NCI-H1436 (cell line): ENCODE measurements at places on chromosomes 4 and X.

GRCh38 chr4:17284323-17285175 lies 227.3 kb downstream of the QDPR start:
- no peak for DNase-seq

GRCh38 chrX:147899379-147900114 lies 12.2 kb upstream of the FMR1 start:
- DNase-seq, result no peak

DNA sequence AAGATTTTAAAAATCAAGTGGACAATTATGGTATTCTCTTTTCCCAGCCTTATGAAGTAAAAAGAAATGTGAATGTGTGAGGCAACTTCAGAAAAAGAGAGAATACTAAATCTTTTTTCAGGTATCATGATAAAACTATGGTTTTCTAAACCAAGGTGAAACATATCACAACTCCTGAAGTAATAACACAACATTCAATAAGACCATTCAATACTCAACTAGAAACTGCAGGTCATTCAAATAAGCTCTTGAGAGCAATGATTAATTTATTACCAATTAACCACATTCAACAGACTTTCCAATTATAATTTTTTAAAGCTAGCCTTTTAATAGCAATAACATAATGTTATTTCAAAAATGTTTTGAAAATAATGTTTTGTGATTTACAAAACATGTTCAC lies 35.8 kb downstream of the SLC10A7 start:
- no peak for DNase-seq

GRCh38 chr4:129747756-129748155 lies 651.8 kb downstream of the C4orf33 start:
- DNase-seq, result no peak

DNA sequence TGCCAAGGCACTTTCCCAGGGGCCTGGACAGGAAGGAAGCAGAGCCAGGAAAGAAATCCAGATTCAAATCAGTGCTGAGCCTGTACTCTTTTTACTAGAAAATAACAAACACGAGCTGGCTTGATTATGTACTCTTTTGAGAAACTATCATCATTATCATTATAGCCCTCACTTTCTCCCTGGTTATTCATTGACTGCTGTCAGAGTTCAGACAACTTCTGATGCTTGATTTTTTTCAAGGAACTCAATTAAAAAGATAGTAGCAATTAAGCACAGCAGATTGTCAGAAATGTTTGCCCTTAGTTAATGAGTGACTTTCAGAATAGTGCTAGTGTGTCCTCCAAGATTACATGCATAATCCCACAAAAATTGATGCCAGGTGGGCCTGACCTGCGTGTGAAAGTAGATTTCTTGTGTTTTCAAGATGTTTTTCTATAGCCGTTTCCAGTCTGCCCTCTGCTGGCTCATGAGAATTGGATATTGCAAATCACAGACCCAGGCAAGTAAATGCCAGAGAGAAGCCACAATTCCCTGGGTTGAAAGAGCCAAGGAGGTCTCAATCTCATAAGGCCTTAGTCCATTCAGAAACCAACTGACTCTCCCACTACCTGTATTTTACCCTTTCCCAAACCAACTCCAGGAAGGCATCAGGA lies 14.3 kb upstream of the PNPLA4 start:
- no peak for DNase-seq

- no peak for DNase-seq
Measured at GRCh38 chr4:158067646-158068045, 105.2 kb downstream of the GASK1B start.

GRCh38 chr4:155946486-155946885 lies 7.2 kb downstream of the CTSO start:
- DNase-seq, result no peak

DNA sequence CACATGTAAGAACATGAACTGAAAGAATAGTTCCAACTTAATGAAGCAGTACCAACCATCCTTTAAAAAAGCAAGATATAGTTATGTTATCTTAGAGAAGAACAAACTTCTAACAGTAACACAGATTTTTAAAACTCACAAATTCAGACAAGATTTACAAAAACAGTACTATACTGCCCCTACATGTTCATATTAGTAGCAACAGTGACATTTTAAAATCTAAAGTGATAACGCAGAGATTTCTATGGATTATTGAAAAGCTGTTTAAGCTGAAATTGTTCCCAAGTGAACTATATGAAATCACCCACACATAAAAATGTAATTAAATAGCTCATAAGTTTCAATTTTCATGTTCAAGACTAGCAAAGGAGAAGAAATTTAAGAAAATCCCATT lies 166.0 kb downstream of the FBXW7 start:
- DNase-seq, result no peak

DNA sequence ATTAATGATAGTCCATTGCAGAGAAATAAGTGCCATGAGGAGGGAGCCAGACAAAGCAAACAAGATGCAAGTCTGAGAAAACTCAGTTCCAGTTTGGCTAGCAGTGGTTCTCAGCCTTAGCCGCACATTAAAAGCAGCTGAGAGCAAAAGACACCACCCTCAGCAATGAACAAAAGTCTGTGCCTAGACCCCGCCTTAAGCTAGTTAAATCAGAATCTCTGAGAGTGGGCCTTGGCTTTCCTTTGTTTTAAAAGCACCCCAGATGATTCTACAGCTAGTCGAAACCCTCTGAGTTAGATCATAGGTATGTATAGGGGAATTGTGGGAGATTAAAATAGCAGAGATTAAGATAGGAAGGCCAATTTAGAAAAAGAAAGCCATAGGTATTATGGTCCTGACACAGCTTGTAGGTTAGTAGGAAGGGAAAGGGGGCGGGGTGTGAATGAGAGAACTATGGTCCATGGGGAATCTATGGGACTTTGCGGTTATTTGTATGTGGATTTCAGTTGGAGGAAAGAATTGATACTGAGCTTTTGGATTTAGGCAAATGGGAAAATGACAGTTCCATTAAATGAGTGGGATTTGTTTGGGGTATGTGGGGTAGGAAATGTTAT lies 12.0 kb downstream of the SPRY1 start:
- DNase-seq, result no peak

DNA sequence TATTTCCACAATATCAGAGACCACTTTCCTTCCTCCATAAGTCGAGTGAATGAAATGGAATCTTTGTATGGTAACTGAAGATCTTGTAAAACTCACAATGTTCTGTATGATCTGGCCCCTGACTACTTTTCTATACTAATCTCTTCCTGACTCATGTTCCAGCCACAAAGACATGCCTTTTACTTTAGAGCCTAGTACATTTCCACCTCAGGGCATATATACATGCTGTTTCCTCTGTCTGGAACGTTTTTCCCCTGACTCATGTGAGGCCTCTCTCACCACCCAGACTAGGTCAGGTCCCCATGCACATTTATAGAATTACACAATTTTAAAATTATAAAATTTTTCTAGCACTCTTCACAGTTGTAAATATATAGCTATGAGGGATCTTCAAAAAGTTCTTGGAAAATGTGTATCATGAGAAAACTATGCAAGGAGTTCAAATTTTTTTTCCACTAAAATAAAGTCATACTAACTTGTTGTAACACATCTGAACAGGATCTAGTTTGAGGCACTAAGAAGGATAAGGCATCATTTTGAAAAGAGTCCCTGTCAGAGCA lies 208.8 kb downstream of the SH2D1A start:
- DNase-seq, result no peak

GRCh38 chr4:56612282-56612681 lies 68.8 kb downstream of the HOPX start:
- no peak for DNase-seq

DNA sequence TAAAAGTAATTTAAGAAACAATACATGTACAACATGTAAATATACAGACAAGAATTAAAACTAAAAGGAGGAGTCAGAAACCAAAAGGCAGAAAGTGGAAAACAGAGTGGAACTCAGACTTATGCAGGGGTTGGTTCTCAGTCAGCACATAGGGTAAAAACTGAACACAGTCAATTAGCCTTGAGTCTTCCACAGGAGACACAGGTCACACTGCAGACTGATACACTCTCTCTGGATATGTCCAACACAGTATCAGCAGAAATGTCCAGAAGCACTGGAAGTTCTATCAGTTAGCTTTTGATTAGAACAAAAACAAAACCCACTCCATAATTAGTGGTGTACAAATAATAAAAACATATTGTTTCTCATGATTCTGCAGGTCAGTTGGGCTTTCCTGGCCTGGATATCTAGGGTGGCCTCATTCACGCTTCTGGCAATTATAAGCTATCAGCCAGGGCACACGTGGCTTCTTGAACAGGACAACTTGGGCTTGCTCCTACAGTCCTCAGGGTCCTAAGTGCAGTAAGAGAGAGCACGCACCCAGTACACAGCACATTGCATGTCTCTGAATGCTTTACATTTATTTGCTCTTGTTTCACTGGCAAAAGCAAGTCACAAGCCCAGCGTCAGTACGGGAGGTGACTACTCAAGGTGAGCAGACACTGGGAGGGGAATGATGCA lies 21.6 kb downstream of the TEC start:
- DNase-seq, result no peak

DNA sequence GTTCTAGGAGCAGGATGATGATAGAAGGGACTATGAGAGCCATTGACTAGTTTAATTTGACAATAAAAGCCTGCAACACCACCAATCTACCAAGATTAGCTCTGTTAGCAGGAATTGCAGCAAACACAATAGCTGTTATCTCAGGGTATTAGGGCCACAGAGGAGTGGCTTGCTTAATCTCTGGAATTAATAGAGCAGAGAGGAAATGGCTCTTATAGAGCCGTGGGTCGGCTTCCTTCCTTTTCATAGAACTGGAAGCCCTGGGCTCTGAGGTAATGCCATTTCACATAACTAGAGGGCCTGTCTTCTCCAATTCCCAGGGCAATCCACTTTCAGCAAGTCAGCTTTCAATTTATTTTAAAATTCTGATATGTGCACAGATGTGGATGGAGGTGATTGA lies 83.0 kb downstream of the MAMLD1 start:
- no peak for DNase-seq

DNA sequence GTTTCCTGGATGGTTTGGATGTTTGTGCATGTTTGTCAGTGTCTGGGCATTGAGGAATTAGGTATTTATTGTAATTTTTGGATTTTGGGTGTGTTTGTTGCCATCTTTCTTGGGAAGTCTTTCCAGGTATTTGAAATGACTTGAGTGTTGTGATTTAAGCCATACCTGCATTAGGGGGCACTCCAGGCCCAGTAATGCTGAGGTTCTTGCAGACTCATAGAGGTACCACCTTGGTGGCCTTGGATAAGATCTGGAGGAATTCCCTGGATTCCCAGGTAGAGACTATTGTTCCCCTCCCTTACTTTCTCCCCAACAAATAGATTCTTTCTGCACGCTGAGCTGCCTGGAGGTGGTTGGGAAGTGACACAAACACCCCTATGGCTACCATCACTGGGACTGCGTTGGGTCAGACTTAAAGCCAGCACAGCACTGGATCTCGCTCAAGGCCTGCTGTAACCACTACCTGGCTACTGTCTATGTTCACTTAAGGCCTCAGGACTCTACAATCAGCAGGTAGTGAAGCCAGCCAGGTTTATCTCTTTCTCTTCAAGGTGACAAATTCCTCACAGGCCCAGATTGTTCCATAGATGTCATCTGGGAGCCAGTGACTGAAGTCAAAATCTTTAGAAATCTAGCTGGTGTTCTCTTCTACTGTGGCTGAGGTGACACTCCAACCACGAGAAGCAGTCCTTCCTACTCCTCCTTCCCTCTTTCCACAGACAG lies 643.6 kb downstream of the PDHA2 start:
- DNase-seq, result no peak

GRCh38 chrX:154819771-154820341 lies 14.6 kb upstream of the MPP1 start:
- DNase-seq, result peak; percentile 2

- no peak for DNase-seq
Measured at GRCh38 chr4:7861440-7861881, 78.2 kb downstream of the AFAP1 start.

- DNase-seq, result no peak
Measured at GRCh38 chrX:112235547-112235946, 153.0 kb upstream of the TRPC5 start.

DNA sequence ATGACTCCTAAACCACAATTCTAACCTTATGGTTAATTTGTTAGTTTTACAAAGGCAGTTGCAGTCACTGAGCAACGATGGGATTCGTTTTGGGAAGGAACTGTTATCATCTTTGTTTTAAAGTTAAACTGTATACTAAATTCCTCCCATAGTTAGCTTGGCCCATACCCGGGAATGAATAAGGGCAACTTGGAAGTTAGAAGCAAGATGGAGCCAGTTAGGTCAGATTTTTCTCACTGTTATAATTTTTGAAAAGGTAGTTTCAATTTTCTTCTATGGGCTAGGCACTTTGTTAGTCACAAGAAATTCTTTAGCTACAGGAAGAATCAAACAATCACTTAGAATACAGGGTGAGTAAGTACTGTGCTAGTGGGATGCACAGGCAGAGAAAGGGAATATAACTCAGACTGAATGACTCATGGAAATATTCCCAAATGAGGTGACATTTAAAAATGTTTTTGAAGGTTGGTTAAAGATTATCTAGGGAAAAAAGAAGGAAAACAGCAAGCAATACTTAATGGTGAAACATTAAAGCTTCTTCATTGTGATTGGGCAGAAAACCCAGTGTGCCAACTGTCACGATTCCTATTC lies 153.6 kb downstream of the MAGEB17 start:
- DNase-seq, result no peak

DNA sequence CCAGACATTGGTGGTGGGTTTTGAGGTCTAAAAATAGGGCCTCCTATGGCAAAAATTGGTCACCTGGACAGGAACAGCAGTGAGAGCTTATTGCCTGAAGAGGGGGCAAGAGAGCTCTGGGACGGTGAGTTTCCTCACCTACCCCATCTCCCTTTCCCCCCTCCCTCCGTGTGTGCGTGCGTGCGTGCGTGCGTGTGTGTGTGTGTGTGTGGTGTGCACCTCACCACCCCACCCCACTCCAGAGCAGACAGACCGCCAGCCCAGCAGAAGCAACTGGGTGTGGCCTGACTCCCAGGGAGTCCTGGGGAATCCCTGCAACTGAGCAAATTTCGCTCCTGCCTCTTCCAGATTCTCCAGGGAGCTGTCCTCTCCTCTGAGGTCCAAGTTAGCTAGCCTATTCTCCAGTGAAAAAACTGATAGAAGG lies 44.7 kb downstream of the PRPS1 start:
- DNase-seq, result peak; percentile 71

DNA sequence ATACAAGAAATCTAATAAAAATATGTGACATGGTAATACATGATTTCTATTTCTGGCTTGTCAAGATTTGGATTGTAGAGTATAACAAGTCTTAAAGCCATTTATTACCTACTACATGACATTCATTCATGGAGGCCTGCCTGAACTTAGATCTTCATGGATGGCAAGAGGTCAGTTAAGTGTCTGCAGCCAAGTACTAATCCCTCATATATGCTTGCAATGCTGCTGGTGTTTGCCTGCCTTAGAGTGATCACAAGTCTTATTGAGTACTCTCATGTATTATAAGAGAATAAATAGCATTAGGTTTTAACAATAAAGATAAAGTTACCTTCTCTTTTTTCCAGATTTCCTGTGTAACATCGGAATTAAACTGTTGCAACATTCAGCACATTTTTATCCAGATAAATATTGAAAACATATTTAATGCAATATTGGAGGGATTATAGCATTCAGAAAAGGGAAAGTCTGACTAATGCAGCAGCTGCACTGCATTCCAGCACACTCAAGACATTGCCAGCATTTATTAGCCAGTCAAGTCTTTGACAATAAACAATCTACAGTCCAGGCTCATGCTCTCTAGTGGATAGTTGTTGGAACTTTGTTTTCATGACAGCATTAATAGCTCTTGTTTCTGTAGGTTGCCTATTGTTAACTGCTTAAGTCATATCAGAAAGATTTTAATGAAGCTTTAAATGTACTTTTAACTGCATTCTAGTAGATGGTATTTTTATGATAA lies 737.1 kb downstream of the FAT4 start:
- no peak for DNase-seq

GRCh38 chr4:183681119-183681518 lies 22.0 kb downstream of the TRAPPC11 start:
- DNase-seq, result no peak

GRCh38 chr4:125346616-125347015 lies 31.9 kb downstream of the FAT4 start:
- no peak for DNase-seq
